ENCODE measurements at places on chromosomes 12 and 14.

DNA sequence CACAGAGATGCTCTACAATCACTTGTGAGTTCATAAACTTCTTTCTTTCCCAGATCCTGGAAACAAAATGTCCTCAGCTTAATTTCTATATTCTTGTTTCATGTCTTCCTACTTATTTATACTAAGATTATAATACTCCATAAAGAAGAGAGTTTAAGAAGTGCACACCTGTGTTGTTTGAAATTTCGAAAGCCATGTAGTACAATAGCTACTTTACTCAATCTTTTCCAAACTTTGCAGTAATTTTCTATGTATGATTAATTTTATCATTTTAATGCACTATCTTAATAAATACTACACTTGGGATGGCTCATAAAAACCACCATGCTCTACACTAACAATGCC, 300 bp upstream of the TTC5 start:
- DNase-seq, result no peak

DNA sequence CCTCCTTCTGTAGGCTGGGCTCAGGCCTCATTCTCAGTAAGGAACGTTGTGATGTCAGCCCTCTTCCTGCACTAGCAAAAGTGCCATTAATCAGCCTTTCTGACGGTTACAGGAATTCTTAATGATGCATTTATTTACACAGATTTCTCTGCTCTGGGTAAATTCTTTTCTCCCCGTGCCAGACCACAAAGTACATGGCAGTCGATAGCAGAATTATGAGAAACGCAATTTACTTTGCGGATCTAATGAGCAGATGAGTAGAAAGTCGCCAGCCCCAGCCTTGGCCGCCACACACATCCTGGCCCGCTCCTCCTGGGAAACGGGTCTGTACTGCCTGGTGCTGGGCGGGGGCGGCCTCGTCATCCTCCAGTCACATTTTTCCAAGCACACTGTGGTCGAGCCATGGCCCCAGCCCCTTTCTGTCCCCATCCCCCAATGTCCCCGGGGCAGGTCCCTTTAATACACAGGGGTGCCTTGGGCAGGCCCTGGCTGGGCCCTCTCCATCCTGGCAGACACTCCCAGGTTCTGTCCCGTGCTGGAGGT, 25.9 kb downstream of the NOC4L start:
- DNase-seq, result no peak

- no peak for DNase-seq
Measured at GRCh38 chr12:68868043-68868790, 60.2 kb downstream of the MDM2 start.

DNA sequence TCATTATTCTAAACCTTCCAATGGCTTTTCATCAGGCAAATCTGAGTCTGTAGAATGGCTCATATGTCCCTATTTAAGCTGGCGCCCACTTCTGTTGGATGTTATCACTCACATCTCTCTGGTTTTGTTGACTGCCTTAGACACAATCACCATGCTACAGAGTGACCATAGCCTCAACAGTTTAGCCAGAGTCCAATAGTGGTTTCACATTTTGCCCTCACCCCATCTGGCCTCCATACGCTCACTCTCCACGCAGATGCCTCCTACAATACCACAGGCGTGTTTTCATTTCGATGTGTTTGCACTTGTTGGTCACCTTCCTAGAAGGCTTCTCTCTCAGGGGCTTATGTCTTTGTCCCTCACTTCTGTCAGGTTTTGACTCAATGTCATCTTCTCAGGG, 3.4 kb downstream of the KLRB1 start:
- DNase-seq, result no peak

DNA sequence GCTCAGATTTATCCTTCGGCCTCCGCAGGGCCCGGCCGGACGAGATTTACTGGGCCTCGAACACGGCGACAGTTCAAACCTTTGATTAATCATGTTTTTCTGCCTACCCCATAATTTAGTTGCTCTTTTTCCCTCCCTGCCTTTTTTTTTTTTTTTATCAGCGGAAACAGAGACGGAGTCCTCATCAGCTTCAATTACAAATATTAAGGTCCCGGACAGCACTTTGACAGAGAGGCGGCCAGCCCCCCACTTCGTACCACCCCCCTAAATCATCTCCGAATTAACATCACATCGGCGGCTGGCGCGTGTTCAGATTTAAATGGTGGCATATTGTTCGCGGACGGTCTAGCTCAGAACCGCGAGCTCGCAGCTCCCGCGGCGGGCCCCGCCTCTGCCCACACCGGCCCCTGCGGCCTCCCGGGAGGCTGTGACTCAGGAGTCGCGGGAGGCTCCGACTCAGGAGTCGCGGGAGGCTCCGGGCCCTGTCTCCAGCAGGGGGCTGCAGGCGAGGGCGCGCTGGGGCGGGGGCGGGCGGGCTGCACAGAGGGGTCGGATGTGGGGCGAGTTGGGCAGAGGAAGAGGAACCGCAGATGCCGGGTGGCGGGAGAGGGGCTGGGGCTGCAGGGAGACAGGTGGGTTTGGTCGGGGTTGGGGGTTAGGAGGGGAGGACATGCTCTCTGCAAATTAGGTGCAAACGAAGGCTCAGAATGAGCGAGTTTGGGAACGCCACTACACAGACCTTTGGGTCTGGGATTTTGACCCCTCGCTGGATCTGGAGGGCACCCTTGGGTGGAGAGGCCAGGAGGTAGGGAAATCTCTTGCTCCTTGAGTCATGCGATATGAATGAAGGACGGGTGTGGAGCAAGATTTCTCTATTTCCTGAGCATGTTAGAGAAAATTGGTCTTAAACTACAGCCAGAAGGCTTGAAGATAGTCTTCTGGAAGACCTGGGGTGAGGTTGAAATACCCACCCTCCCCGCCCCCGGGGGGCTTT, 19.6 kb upstream of the ATP5MC2 start:
- DNase-seq, result peak; percentile 61

DNA sequence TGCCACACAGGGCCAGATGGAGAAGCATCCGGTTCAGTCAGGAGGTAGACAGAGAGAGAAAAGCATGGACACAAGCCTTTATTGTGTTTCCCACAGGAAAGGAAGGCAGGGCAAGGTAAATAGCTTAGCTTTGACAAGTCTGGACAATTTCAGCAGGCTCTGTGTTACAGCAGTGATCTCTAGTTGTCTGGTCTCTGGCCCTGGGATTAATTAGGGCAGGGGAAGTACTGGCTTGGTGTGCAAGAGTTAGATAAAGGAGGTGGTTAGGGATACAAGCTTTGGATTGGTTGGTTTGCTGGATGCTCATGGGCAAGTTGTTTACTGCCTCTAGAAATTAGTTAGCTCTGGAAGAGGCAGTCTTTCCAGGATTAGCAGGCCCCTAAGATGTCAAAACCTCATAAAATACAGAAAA, 15.1 kb upstream of the NGDN start:
- no peak for DNase-seq

- DNase-seq, result no peak
Measured at GRCh38 chr14:50082784-50083466, 33.4 kb downstream of the VCPKMT start.
